ENCODE measurements at places on chromosomes 16 and 17.

GRCh38 chr16:22356930-22357634 is 17.3 kb downstream of the CDR2 start:
- DNase-seq: no peak

GRCh38 chr17:10018461-10018891 is 113.4 kb upstream of the RCVRN start:
- no peak for DNase-seq

DNA sequence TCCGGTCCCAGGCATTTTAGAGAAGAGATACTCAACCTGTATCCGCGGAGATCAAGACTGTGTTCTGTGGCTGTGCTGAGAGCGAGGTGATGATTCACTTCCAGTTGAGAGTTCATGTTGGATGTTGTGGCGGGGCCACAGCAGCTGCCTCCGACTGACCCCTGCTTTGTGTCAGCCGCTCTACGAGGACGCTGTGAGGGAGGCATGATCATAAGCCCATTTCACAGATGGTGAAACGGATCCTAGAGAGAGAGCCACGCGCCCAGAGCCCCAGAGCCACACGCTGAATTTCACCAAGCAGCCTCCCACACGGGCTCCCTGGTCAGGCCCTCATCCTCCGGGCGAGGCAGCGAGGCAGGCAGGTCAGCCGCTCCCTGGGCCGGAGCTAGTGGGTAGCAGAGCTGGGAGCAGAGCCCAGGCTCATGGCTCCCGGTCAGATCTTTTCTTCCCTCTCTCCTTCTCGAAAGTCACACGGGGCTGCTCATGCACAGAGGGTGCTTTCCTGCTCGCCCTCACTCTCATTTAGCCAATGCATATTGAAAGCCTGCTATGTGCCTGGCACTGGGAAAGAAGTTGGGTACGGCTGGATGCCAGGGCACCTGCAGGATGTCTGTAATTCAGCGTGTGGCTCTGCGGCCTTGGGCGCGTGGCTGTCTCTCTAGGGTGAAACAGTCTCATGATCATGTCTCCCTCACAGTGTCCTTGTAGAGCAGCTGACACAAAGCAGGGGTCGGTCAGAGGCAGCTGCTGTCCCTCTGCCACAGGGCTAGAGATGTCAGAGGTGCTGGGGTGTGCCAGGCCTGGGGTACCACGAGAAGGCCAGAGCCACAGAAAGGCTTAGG is 155.6 kb upstream of the CHMP6 start:
- no peak for DNase-seq

- DNase-seq: no peak
Measured at GRCh38 chr17:42304187-42305030, 16.1 kb downstream of the STAT5A start.

All from stimulated activated CD4-positive, alpha-beta T cell treated with anti-CD3 and anti-CD28 coated beads, TNF-alpha, amount 100 ng/mL, for 1 hour (primary cell).